Hypothalamus (tissue), 51 donors: ENCODE measurements at places on chromosomes 16 and 17.

- DNase-seq, result no peak
These were observed 11.2 kb downstream of the PDZD9 start for GRCh38 chr16:21989751-21990150.

DNA sequence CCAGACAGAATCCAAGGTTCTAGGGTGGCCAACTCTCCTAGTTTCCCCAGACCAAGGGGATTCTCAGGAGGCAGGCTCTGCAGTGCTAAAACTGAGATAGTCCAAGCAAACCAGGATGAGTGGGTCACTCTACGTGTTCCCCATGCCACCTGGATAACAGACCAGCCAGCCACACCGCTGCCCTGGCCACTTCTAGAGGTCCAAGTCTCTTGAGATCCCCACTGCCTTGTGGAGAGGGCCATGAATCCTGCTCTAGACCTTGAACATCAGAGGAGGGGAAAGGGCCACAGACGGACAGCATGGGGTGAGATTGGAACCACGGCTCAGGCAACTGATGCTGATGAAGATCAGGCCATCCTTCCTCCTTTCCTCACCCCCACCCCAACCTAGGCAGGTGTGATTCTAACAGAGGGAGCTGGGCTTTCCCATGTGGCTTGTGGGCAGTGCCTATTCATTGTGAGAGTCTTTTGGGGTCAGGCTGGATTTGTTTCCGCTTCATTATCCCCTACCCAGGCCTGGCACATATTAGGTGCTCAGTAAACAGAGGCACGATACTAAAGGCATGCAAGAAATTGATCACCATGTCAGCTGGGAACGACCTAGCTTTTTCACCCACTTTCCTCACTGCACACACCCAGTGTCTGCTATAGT lies 16.8 kb upstream of the TVP23A start:
- no peak for DNase-seq

DNA sequence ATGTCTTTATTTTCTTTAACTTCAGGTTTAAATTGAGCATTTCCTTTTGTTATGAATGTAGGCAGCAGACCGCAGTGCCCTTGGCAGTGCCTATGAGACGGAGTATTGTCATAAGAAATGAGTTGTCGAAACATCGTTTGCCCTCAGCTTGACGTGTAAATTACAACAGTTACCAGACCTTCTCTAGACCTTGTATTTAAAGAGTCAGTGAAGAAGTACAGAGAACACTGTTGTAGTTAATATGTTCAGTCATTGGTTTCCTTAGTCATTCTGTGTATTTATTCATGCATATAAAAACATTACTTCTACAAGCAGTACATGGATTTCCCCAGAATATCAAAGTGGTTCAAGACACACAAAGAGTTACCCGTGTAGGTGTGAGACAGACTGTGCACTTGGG lies 19.0 kb downstream of the IRF8 start:
- no peak for DNase-seq

DNA sequence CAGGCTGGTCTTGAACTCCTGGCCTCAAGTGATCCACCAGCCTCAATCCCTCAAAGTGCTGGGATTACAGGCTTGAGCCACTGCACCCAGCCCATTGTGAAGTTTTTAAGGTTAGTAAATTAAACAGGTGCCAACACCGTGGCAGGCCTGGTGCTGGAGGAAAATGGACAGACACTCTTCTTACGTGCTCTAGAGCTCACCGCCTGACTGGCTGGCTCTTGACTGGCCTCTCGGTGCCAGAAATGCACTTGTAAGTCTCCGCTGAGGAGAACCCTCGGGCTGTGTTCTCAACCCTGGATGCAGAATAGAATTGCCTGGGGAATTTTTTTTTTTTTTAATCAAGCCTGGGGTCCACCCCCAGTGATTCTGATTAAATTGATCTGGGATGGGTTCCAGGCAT lies 10.3 kb upstream of the HAS3 start:
- DNase-seq, result no peak

DNA sequence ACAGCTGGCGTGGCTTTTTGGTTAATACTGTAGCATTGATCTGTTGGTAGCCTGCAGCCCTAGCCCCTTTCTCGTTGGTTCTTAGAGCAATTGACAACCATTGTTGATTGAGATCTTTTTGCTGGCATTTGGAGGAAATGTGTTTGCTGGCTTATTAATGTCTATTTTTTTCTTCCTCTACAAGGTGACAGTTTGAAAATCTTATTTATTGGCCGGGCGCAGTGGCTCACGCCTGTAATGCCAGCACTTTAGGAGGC lies 1.8 kb downstream of the ATXN2L start:
- DNase-seq, result no peak
